ENCODE measurements at places on chromosomes 12 and 14. TPM values are rescaled to one million over a fixed set of nuclear protein-coding genes. Genes with fewer than 3 reads are reported as not detected.

- DNase-seq: no peak
These were observed 20.8 kb downstream of the SUSD6 start for GRCh38 chr14:69632164-69632563.

- no peak for DNase-seq
These were observed 480.7 kb upstream of the RGS6 start for GRCh38 chr14:71451501-71451900.

DNA sequence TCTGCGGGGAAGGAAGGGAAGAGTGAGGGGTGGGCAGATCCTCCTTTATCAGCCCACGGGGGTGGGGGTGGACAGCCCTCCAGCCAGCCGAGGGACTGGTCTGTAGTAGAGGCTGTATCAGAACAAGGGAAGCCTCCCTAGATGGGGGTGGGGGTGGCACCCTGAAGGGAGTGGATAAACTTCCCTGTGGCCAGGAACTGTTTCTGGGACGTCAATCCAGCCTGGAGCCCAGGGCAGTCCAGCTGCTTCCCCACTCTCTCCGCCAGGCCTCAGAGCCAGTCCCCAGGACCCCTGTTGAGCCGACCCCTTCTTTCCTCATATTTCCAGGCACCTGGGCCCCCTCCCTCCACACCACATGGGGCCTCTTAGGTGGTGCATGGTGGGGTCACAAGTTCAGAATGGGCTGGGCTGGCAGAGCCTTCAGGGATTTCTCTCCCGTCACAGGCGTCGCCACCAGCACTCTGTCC, 6.7 kb downstream of the PLD4 start:
- no peak for DNase-seq

DNA sequence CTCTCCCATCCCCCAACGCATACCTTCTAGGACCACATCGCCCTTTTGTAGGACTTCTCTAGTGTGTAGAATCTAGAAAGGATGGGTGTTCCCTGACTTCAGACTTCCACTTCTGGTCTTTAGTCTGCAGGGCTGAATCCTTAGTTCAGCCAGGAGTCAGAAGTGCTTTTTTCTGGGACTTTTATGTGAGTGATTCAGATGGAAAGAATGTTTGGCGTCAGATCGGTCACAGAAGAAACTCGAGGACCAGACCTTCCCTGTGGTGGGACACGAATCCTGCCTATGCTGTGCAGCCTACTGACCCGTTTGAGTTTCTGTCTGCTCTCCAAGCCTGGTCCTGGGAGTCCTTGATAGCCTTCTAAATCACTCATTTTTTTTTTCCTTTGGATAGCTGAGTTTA, 165.4 kb upstream of the SSTR1 start:
- DNase-seq: no peak

DNA sequence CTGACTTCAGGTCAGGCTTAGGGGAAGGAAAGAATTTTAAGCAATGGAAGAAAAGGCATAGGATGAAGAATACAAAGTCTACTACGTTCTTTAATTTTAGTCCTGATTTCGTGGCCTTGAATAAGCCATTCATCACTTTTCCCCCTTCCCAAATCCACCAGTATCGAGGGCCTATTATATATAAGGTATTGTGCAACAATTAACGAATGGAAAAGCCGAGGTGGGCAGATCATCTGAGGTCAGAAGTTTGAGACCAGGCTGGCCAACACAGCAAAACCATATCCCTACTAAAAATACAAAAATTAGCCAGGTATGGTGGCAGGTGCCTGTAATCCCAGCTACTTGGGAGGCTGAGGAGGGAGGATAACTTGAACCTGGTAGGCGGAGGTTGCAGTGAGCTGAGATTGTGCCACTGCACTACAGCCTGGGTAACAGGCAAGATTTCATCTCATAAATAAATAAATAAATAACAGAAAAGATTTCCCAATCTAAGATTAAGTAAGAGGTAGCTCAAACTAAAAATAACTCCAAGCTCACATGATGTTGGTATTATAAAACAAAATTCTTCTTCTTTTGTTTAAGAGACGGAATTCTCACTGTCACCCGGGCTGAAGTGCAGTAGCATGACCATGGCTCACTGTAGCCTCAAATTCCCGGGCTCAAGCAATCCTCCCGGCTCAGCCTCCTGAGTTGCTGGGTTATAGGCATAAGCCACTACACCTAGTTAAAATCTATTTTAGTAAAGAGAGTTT, 58.3 kb upstream of the NR2C1 start:
- no peak for DNase-seq

GRCh38 chr12:132773077-132773955, 11.7 kb upstream of the ANKLE2 start:
- no peak for DNase-seq

- DNase-seq: no peak
These were observed 107.9 kb downstream of the PLCZ1 start for GRCh38 chr12:18629916-18630315.

GRCh38 chr12:50072198-50072907, 12.8 kb upstream of the SMARCD1 start:
- DNase-seq: no peak

DNA sequence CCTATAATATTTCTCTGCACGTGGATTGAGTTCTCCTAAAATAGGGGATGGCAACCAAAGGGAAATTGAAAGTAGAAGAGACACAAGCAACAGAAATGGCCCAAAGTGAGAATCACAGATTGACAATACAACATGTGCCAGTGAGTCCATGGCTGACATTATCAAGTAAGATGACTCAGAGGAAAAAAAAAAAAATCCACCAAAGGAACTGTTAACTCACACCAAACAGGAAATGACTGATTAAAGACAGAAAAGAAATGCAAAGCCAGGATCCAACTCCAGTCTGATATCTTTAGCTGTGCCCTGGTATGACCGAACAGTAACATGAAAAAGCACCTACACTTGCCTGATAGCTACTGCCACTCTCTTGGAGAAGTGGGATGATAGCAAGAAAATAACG, 485.0 kb downstream of the PRKD1 start:
- no peak for DNase-seq

DNA sequence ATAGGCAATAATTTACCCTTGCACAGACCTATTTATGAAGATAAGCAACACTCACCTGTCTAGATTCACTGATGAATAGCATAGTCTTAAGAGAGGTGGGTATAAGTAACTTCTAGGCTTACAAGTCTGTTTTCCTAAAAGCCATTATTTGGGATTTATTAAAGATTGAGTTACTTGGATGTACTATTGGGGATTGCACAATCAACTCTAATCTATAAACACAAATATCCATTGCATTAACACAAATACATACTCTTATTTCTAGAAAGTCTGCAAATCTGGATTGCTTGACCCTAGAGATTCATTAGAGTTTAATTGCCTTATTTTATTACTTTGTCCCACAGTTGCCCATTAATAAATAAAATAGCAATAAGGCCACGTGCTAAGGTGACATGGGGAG, 148.1 kb upstream of the CCDC198 start:
- no peak for DNase-seq

- no peak for DNase-seq
These were observed 62.2 kb downstream of the PAPOLA start for GRCh38 chr14:96564389-96564788.

GRCh38 chr12:46547421-46548354, 175.1 kb upstream of the SLC38A2 start:
- no peak for DNase-seq

GRCh38 chr14:23432946-23433345, 2.5 kb downstream of the MYH7 start:
- DNase-seq: no peak

SERPINA9 gene
- polyA plus RNA-seq: not detected

KRT8 gene
- polyA plus RNA-seq: 153 TPM

GALNT8 gene
- 0.42 TPM for polyA plus RNA-seq

IQSEC3 gene
- 0.30 TPM for polyA plus RNA-seq

Data from heart right ventricle (tissue), 16 donors.